ENCODE measurements at places on chromosomes 1 and 21.

DNA sequence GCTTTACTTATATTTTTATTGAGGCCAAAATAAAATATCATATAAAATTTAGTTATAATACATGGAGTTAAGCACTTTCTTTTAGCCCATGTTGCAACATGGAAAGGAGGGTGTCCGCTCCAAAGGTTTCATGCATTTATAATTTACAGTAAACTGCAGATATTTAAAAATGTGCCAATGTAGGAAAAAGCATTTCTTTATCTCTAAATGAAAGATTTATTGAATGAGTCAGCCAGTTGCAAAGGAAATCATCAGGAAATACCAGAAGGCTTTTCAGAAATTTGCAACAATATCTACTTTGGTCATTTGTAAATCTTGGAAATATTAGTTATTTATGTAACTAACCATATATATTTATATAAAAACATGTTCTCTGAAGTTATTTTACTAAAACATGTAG is 12.1 kb downstream of the ATP6V1G3 start:
- DNase-seq: no peak

DNA sequence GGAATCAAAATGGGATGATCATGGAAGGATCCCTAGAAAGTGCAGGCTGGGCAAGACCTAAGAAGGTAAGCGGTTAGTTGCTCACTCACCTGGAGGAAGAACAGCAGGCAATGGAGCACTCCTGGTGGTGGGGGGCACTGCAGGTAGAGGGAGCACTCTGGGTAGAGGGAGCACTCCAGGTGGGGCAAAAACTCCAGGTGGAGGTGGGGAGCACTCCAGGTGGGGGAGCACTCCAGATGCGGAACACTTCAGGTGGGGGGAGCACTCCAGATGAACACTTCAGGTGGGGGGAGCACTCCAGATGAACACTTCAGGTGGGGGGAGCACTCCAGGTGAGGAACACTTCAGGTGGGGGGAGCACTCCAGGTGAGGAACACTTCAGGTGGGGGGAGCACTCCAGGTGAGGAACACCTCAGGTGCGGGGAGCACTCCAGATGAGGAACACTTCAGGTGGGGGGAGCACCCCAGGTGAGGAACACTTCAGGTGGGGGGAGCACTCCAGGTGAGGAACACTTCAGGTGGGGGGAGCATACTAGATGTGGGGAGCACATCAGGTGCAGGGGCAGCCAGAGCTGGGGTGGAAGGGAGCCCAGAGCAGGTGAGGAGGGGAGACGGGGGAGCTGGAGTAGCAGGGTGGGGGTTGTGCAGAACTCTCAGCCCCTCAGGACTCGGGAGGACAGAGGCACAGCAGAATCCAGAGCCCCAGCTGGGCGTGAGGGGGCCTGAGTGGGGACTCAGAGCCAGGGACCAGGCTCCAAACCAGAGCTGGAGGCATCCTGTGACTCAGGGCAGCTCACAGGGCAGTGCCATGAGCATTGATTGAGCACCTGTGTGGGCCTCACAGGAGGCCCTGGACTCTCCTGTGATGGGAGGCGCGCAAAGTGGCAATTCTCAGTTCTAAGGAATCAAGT is 37.7 kb upstream of the COL6A1 start:
- DNase-seq: no peak

- DNase-seq: no peak
Measured at GRCh38 chr1:226977643-226978431, 37.7 kb downstream of the COQ8A start.

DNA sequence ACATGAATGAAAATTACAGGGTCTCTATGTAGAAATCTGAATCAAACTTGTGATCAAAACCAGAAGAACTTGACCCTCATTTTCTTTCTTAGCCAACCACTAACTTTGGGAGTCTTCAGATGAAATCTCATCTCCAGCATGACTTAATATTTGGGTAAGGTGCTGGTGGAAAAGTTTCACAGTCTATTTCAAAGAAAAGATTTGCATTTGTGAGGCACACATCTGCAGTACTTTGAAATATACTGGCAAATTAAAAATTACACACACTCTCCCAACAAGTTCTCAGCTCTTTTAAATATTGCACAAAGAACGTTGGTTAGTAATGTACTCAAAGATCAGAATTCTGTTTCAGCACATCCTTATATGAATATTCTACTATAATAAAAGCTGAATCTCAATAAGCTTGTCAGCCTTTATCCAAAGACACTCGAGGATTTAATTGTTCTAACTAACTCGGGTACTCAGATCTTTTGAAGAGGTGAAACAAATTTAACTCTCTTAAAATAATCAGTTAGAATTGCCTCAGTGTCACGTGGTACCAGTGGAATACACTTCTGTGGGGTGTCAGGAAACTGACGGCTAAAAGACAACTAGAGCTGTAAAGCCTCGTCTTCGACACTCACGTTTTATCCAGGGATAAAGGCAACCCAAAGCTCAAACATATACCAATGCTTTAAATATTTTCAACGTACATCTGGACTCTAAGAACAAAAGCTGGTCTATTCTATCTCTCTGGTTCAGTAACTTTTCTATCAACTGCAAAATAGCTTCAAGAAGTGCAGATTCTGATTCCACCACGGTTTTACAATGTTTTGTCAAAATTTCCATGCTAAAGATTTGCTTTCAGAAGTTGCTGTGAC is 19.0 kb downstream of the SAMSN1 start:
- DNase-seq: no peak

DNA sequence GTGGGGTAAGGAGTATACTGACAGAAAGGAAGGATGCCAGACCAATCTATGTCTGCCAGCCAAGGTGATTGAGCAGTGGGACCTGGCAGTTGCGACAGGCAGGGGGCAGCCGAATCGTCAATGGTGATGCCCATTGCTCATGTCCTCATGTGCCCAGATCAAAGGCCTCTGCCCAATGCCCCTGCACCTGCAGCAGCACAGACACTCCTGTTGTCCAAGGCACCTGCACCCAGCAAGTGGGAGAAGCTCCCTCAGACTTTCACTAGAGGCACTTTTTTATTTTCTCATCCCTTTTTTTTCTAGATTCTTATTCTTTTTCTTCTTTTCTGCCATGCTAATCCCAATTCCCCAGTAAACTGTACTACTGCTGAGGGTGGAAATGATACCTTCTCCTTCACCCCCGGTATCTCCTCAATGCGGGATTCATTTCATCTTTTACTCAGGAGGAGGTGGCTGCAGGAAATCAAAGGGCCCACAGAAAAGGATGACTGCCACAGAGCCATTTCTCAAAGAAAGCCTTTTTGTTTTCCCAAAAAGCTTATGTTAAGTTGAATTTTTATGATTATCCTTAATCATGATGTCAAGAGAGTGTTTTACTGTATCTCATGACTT is 332.0 kb downstream of the PAPPA2 start:
- DNase-seq: no peak

DNA sequence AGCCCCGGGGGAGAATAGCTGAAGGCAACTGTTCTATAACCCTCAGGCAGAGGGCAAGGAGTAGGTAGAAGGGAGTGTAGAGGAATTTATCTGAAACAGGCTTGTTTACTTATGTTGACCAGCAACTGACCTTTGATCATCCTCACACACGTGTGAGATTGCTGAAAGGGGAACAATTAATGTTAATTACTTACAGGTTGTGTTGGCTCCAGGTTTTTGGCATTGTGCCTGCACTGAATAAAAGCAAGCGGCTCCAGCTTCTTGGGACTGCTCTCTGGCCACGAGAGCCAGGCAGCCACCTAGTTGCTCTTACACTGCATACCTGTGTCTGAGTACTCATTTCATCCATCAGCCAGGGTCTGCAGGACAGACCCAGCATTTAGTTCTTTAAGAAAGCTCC is 41.3 kb upstream of the ARHGEF10L start:
- no peak for DNase-seq

DNA sequence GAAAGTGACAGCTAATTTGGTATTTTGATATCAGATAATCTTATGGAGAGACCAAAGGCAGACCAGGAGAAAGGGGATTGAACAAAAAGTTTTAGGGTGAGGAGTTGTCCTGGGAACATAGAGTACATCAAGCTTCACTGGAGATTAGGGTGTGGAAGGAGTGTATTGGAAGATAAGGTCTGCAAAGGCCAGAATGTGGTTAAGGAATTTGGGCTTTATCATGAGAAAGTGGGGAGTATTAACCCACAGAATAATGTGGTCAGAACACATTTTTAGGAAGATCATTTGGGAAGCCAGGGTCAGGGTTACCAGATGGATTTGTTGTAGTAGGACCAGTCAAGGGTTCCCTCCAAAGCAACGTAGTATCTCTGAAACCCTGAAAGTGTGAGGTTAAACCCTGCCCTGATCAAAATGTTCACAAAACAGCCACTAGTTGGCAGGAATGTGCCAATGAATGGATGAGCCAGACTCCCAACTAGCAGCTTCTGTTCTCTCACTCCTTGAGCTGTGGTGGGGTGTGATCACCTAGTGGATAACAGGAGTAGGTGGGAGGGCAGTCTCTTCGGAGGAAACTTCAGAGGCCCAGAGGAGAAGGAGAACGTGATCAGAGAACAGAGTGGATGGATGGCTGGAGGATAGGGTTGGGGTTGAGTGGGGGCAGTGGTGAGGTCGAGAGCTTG is 35.8 kb downstream of the SLC2A1 start:
- no peak for DNase-seq

- DNase-seq: no peak
Measured at GRCh38 chr1:59878370-59878769, 48.2 kb downstream of the CYP2J2 start.

- DNase-seq: no peak
Measured at GRCh38 chr21:38982096-38982495, 176.4 kb downstream of the ETS2 start.

- DNase-seq: no peak
Measured at GRCh38 chr1:177281901-177282300, 111.1 kb downstream of the BRINP2 start.

GRCh38 chr1:156625436-156626078 is 6.3 kb downstream of the HAPLN2 start:
- DNase-seq: peak; percentile 44

DNA sequence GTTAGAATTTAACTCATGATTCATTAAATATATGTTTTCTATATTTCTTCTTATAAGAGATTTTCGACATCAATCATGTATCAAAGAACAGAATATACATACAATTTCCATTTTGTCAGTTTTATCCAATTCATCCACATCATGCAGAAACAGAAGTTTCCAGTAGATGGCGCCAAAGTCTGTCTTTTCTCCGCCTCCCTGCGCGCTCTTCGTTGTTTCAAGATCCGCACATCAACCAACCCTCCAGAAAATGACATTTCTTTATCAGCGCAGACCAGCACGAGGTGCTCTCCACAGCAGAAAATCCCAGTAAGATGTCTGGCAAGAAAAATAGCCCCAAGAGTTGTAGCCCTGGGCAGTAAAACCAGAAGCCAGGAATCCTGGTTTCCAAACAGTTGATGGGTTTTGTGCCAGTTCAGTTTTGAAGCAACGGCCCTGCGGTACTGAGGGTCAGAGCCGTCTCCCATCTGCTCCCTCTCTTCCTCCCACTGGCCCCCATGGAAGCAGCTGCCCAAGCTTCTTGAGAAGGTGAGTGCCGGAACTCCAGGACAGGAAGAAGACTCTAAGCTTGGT is 38.6 kb upstream of the GPR137B start:
- peak; percentile 16 for DNase-seq

- DNase-seq: no peak
Measured at GRCh38 chr1:63321785-63322113, 618 bp upstream of the FOXD3 start.

GRCh38 chr1:115158181-115158580 is 68.9 kb upstream of the TSPAN2 start:
- no peak for DNase-seq

- DNase-seq: no peak
Measured at GRCh38 chr1:59485171-59485570, 188.3 kb downstream of the FGGY start.

GRCh38 chr1:110060034-110060661 is 10.3 kb downstream of the ALX3 start:
- peak; percentile 50 for DNase-seq

- DNase-seq: no peak
Measured at GRCh38 chr1:209229494-209230061, 353.9 kb upstream of the CAMK1G start.

DNA sequence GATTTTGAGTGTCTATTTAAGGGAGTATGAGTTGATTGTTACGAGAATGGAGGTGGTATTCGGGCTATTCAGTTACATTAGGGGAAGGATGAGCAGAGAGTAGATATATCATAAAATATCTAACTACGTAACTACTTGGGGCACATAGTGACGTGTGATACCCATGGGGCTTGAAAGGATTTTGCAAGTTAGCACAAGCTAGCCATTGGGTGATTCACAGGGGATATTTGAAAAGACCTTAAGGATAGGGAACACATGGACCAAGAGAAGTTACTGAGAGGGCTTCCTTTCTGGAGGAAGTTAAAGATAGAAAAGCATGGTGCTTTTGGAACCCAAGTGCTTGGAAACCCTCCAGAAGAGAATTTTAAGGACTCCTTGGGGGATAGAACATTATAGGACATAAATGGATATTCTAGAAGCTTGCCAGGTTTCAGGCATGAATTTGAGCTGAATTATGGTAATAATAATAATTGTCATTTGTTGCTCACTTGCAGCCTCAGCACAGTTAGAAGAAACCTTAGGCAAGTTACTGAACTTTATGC is 5.4 kb downstream of the DISP1 start:
- DNase-seq: no peak

- DNase-seq: no peak
Measured at GRCh38 chr1:76230842-76231281, 156.3 kb downstream of the ST6GALNAC3 start.

- DNase-seq: no peak
Measured at GRCh38 chr1:159441360-159441759, 1.8 kb downstream of the OR10J1 start.

DNA sequence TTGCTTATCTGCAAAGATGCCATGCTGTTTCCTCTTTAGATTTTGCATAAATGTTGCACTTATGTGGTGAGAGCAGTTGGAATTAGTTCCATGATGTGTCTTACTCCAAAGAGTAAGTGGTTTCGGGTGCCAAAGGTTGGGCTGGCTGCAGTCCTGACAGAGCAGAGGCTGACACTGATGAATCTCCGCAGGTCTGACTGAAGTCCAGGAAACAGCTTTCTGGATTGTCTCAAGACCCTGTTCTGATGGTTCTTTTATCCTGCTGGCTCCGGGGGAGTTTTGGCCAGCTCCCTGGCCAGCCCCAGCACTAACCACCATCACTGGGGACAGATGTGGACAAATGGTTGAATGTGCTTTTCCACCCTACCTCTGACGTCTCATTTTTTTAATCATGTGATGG is 207.2 kb upstream of the KIAA0040 start:
- no peak for DNase-seq

DNA sequence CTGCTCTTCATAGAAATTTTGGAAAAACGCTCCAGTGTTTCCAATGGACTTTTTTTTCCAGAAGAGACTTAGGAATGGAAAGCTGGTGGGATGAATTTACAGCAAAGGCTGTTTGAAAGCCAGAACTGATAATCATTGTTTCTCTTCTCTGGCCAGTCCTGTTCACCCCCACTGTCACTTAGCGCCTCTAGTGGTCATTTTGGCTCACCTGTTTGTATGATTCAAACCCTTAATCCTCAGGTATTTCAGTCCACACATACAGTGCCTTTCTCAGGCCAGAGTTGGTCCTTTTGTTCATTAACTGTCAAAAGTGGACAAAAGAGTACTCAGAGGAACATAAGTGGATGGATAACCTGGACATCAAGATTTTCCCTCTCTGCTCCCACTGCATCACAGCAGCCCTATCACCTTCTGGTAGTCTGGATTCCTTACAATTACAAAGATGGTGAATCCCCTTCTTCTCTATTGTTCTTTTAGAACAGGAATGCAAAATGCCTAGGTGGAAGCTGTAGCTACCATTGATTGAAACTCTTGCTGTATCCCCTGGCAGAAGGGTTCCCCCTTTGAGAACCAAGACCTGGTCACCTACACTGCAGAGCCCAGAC is 177.6 kb upstream of the OLFM3 start:
- no peak for DNase-seq

All from stimulated activated CD8-positive, alpha-beta memory T cell treated with anti-CD3 and anti-CD28 coated beads, Interleukin-7, amount 100 ng/mL, for 1 hour (primary cell).